ENCODE measurements at places on chromosomes 4 and X.

GRCh38 chr4:2931512-2932301 is 31.5 kb downstream of the NOP14 start:
- DNase-seq: no peak

DNA sequence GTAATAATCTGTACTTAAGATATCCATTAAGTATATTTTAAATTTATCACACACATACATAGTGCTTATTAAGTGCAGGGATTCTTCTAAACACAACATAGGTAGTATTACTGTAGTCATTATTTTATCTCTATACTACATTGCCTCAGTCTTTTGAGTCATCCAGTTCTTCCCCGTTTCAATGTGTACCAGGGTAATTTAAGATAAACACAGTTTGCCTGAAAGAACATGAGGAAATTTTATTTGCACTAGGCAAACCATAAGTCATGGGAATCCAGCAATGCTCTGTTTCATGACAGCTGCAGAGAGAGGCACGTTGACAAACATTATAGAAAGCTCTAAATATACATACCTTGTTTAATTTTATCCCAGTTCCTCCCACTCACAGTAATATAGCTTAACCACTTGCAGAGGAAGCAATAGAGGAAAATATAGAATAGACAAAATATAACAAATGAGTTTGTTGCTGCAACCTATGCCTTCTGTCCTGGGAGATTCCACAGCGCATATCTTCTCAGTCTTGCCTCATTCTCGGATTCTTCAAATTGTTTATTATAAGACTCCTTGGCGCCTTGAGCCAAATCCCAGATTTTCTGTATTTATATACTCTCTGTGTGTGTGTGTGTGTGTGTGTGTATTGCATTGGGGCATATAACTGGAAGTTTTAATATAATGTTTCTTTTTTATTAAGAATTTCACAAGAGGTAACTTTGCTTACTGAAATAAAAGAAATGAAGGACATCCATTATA is 258.6 kb downstream of the FAM133A start:
- DNase-seq: no peak

GRCh38 chr4:152340818-152341217 is 195.1 kb downstream of the FBXW7 start:
- no peak for DNase-seq

- DNase-seq: no peak
Measured at GRCh38 chr4:114286262-114286810, 306.9 kb upstream of the ARSJ start.

DNA sequence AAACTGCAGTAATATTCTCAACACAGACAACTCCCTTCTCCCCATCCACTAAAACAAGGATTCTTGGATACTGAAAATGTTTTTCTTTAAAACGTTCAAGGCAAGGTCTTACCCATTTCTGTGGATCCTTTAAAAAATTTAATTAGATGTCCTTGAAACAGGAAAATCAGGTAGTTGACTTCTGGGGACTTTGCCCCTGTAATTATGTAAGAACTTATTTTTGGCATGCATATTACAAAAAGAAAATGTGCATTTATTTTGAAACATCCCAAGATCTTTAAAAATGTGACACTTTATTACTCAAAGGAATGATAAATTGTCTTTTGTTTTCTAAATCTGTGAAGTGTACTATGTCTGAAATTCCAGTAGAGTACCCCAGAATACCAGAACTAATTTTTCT is 25.8 kb downstream of the GUCY1B1 start:
- no peak for DNase-seq

- no peak for DNase-seq
Measured at GRCh38 chr4:176478076-176478475, 158.3 kb downstream of the SPCS3 start.

DNA sequence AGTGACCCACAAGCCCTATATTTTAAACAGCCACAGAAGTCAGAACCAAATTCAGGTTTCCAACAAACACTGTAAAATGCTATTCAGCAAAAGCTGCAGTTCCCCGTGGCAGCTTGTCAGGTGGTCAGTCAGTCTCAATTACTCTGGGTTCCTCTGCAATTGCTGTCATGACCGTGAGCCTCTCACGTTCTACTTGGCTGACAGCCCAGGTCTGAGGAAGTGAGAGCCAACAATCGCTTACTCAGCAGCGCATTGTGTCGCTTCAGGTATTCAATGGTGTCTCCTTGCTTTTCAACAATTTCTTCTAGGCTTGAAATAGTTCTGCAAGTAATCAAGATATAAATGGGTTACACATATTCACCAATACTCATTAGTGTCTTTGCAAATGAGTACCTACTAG is 25.8 kb downstream of the TRIM75 start:
- no peak for DNase-seq

DNA sequence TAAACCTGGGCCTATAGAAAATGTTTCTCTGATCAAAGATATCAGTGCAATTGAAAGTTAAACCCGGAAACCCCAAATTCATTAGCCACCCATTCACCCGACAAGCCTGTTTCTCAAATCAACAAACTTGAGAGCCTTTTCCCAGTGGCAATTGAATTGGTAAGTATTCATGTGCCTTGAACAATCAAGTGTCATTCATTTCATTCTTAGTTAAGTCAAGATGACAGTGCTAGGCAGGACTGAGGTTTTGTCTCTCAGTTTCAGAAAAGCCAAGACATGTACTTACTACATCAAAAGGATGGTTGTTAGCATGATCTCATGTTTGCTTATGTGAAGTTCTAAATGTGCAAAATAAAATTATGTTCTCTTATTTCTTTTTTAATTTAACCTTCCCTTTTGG is 32.3 kb downstream of the CC2D2A start:
- DNase-seq: no peak

DNA sequence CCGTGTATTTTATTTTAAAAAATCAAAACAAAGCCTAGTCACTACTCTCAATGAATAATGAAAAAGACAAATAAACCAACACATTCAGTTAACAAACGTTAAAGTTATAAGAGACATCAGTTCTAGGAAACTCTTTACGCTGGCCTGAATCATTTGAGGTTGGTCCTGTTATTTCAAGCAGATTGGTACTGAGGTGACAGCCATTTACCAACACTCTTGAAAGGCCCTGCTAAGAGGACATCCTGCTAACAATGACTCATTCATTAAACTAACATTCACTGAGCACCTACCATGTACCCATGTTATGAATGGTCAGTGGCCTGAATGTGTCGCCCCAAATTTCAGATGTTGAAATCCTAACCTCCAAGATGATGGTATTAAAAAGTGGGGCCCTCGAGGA is 57.1 kb upstream of the ADGRG2 start:
- DNase-seq: no peak

DNA sequence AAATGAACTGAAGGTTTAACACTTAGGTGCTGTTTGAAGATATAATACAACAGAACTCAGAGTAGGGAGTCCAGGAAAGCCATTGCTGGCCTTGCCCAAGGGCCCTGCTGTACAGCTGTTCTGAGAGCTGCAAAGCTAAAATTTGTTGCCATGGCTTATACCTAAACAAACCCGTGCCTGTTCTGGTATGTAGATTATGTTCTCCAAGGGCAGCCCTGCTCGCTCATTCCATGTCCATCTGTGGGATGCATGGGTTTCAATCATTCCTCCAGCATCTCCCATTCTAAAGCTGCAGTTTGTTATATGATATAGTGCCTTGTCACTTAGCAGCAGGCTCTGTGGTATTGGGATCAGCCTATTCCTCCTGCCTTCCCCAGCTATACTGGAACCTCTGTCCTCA is 80.8 kb upstream of the BMPR1B start:
- DNase-seq: no peak

DNA sequence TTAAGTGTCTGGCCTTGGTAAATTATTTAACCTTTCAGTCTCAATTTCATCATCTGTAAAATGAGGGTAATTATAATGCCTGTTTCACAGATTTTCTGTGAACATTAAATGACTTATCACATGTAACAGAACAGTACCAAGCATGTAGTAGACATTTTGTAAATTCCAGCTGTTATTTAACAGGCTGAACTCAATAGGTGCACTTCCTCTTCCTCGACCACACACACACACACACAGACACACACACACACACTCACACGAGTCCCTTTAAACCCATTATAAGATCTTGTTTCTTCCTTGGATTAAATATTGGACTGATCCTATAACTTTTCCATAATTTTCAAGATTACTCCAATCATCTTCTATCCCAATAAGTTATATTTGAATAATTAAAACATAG is 53.4 kb upstream of the COL25A1 start:
- no peak for DNase-seq

DNA sequence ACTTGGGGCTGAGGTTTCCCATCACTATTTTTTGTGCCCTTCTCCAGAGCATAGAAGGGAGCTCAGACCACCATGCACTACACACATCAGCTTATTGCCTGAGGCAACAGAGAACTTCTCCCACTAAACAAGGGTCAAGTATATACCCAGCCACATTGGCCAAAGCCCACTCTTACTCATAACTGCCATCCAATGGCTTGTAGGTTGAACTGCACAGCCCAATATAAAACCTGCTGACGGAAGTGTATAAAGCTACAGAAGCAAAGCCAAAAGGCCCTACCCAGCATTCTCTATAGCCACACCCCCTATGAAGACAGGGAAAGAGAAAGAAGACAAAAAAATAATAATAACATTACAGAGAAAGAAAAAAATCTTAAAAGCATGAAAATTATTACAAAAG is 139.7 kb downstream of the LRBA start:
- no peak for DNase-seq

GRCh38 chrX:107429090-107429489 is 20.4 kb upstream of the FRMPD3 start:
- no peak for DNase-seq

GRCh38 chr4:8181119-8181518 is 18.0 kb upstream of the SH3TC1 start:
- DNase-seq: no peak

DNA sequence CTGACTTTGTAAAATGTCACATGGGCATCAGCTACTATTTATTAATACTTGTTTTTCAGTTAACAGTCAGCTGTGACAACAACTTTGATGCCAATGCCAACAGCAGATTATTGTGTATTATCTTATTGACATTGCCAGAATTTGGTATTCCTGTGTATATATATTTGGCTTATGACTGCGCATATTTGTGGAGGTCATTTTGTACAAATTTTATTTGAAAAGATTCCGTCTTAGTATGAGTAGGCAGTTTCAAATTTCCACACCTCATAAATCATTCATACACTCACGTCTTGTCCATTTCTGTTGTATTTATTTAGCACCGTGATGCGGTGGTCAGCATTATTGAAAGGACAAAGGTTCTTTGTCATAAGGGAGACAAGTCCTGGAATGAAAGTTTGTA is 558.2 kb upstream of the NDST4 start:
- no peak for DNase-seq

DNA sequence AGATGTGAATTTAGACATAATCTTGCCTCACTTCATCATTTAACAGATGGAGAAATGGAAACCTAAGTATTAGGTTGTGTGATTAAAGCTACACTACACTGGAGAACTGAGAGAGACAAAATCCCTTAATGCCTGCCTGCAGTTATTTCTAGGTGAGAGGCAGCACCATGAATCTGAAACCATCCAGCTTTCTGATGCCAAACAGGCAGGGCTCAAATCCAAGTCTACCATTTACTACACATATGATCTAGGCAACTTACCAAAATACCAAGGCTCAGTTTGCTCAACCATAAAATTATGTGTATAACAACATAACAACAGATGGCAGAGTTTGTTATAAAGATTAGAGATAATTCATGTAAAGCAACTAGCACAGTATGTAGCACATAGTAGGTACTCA is 38.7 kb downstream of the GABRA4 start:
- DNase-seq: no peak

GRCh38 chr4:54032558-54033135 is 31.8 kb downstream of the CHIC2 start:
- DNase-seq: no peak

DNA sequence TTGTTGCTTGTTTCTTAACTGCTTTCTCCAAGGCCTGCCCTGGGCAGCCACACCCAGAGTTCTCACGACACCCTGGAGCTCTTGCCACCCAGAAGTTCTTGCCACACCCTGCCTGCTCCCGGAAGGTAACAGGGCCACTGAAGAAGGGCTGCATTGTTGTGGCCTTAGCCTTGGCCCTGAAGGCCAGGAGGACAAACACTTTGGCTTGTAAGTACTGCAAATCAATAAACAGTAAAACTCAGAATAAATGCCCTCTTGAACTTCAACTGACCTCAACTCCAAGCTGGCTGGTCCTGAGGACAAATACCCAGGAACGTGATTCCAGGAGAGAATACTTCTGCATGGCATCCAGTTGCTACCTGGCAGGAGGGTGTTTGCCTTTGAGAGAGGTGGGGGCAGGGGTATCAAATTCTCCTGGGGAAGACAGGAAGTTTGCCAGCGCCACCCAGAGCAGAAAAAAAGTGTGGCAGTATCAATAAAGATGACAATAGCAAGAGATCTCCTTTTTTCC is 54.1 kb downstream of the TLR10 start:
- no peak for DNase-seq

DNA sequence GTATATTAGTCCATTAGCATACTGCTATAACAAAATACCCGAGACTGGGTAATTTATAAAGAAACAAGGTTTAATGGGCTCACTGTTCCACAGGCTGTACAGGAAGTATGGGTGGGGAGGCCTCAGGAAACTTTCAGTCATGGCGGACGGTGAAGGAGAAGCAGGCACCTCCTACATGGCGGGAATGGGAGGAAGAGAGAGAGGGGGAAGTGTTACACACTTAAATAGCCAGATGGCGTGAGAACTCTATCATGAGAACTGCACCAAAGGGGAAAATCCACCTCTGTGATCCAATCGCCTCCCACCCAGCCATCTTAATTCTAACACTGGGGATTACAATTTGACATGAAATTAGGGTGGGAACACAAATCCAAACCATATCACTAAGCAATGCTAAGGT is 98.9 kb upstream of the SH3RF1 start:
- no peak for DNase-seq

- no peak for DNase-seq
Measured at GRCh38 chrX:9576059-9576458, 111.2 kb downstream of the TBL1X start.

DNA sequence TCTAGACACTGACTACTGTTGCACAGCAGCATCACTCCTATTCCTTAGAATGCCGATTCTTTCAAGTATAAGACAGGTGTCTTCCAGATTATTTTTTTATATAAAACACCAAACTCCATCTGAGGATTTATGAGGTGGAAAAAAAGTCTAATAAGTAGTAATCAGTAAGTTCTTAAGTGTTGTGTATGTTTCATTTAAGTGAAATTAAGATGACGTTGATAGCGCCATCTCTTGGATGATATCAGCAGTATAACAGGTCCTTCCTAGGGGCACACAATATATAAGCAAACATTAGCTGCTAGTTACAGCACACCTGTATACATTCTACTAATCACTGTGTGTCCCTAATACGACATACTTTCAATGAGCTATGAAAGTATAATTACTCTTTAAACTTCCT is 99.6 kb upstream of the STS start:
- no peak for DNase-seq

DNA sequence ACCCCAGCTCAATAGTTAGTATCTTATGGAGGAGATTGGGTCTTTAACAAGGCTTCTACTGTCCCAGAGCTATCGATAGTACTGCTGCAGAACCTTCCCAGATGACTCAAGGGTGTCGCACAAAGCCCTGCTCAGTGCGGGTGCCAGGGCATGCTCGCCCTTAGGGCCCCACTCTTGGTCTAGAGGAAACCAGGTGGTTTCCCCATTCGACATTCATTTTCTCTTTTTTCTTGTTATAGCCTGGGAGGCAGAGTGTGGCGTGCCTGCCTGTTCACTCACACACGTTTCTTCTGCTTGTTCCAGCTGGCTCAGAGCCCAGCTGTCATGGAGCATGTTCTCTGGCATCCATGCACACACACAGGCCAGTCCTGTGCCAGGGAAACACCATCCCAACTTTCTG is 144.5 kb downstream of the SMIM20 start:
- no peak for DNase-seq
